ENCODE measurements at places on chromosomes 2 and 18.

DNA sequence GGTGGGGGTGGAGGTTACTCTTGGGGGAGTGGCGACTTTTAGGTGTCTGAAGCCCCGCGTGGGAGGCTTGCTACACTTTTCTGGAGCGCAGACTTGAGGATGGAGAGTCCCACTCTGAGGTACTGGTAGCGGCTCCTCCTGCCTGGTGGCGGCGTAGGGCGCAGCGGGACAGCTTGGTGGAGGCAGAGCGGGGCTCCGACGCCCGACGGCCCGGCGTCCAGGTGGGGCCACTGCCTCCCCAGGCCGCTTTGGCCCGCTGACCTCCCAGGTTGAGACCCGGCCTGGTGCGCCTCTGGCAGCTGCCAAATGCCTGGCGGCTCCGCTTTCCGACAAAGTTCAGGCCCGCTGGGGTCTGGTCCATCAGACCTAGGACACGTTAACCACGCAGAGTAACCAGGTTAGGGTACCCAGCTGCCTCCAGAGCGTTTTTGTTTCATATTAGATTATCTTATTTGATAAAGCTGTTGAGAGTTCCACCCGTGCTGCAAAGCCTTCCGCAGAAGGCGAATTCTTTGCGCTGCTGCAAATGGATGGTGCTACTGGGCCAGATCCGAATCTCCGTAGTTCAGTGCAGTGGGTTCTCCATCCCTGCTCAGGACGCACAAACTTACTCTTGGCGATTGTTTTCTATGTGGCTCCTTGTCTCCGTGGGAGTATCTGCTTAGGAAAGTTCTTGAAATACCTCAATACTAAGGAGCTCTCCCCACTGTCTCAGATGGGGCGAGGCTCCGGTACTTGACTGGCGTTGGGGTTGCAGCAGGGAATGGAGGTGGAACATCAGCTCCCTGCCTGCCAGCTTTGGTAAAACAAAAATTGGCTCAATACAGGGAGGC, 405.9 kb downstream of the XIRP2 start:
- DNase-seq = peak; percentile 18

- no peak for DNase-seq
These were observed 4.9 kb downstream of the ASAP2 start for GRCh38 chr2:9211496-9211895.

DNA sequence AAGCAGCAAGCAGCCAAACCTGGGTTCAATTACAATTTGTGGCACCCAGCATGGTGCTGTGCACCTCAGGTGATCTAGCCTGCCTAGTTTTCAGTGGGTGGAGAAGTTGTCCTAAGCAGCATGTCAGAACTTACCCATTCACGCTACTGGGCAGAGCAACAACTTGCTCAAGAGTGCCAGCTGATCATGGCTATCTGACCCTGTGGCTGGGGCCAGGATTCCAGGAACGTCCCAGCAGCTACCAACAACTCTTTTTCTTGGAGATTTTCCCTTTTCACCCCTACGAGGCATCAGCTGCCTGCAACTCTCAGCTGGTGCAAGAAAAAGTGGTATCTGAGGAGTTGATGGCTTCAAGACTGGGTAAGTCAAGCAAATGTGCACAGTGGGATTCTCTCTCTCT, 83.5 kb downstream of the SH3YL1 start:
- DNase-seq = no peak

GRCh38 chr2:127428815-127429109, 10.5 kb downstream of the PROC start:
- no peak for DNase-seq

- no peak for DNase-seq
These were observed 111.7 kb downstream of the BCL2 start for GRCh38 chr18:63207835-63208234.

DNA sequence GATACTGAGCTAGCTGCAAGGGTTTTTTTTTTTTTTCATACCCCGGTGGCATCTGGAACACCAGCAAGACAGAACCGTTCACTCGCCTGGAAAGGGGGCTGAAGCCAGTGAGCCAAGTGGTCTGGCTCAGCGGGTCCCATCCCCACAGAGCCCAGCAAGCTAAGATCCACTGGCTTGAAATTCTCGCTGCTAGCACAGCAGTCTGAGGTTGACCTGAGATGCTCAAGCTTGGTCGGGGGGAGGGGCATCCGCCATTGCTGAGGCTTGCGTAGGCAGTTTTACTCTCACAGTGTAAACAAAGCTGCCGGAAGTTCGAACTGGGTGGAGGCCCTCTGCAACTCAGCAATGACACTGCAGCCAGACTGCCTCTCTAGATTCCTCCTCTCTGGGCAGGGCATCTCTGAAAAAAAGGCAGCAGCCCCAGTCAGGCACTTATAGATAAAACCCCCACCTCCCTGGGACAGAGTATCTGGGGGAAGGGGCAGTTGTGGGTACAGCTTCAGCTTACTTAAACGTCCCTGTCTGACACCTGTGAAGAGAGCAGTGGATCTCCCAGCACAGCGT, 5.1 kb upstream of the MIB1 start:
- peak; percentile 73 for DNase-seq

DNA sequence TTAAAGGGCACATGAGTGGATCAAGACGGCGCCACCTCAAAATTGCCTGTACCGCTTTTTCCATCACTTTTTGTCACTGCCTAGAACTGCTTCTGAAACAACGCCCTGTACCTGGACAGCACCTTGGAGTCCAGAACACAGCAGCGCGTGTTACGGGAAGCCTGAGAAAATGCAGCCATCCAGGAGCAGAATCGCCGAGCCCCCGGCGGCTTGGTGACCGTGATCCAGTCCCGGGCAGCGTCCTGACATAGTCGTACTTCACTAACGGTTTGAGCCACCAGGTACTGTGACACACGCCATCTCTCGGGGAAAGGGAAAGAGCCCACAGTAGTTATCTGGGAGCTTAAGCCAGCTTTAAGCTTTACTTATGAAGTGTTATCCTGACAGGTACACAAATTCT, 168.9 kb upstream of the SALL3 start:
- DNase-seq = no peak

DNA sequence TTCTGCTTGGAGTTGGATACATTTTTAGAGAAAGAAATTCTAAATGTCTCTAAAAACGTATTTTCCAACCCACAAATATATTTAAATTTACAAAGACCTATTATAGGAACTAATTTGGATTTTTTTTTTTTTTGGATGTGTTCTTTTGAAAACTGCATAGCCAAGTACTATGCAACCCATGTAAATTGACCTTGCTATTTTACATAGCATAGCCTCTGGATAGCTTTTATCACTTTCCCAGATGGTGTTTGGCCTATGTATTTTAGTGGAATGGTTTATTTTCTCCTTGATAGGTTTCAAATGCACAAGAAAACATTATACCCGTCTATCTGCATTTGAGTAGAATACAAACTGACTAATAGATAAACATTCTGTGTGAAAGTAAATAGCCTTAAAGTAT, 130.0 kb downstream of the FIGN start:
- DNase-seq = no peak

- no peak for DNase-seq
These were observed 135.2 kb upstream of the CAPN13 start for GRCh38 chr2:30942419-30942818.

- peak; percentile 62 for DNase-seq
These were observed 954 bp upstream of the CTDSP1 start for GRCh38 chr2:218398437-218399390.

DNA sequence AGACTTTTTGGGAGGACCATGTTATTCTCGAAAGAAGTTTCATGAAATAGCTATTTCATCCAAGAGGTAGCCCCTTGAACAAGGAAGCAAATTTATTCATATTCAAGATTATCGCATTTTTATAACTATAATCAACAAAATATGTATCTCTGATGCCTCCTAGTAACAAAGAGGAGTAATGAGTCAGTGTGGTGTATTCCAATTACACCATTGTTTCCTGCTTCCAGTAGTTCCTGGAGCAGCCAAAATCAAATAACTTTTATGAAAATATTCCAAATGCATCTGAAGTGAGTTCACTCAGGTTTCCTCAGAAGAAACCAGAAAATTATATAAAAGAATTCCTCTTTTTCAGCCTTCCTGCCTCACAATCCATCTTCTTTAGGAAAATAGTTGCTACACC, 43.0 kb downstream of the ANKRD36B start:
- DNase-seq = peak; percentile 10

GRCh38 chr18:58392324-58393000, 236.4 kb downstream of the ALPK2 start:
- DNase-seq = peak; percentile 66

- DNase-seq = peak; percentile 96
These were observed 228.6 kb upstream of the STK17B start for GRCh38 chr2:196399722-196400691.

- no peak for DNase-seq
These were observed 6.8 kb upstream of the LAMA3 start for GRCh38 chr18:23682472-23682871.

DNA sequence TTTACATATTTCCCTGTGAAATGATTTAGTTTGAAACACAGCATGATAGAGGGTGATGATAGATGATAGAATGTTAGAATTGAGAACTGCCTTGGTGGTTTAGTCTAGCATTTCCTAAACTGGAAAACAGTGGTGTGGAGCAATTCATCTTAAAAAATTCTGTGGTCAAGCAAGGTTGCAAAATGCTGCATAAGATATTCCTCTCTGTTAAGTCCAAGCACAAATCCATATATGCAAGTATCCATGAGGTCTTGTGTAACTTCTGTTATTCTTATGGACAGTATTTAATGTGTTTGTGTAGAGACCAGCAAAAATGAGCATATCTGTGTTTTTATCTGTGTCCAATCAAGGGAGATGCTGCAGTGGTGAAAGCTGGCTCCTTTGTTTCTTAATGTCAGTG, 30.0 kb downstream of the CPS1 start:
- peak; percentile 69 for DNase-seq

GRCh38 chr18:60560071-60560470, 187.5 kb upstream of the MC4R start:
- DNase-seq = no peak

DNA sequence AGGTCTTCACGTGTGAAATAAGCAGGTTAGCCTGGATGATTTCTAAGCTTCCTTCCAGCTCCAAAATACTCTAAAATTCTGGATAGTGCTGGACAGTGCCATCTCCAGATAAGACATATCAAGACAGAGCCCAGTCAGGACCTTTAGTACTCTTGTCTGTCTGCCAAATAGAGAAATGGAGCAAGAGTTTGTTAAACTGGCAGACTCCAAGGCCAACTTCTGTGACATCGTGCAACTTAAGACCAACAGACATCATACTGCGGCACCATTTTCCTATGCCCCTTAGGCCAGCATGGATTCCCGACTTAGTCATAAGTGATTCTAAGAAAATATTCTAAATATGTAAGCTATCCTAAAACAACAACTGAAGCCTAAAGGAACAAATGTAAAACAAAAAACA, 118.6 kb downstream of the RBMS1 start:
- peak; percentile 86 for DNase-seq
